RWPE2 (cell line): ENCODE measurements at places on chromosomes 1 and 21.
A peak's percentile ranks its signal among the peaks of the same experiment; 100 is the strongest.

DNA sequence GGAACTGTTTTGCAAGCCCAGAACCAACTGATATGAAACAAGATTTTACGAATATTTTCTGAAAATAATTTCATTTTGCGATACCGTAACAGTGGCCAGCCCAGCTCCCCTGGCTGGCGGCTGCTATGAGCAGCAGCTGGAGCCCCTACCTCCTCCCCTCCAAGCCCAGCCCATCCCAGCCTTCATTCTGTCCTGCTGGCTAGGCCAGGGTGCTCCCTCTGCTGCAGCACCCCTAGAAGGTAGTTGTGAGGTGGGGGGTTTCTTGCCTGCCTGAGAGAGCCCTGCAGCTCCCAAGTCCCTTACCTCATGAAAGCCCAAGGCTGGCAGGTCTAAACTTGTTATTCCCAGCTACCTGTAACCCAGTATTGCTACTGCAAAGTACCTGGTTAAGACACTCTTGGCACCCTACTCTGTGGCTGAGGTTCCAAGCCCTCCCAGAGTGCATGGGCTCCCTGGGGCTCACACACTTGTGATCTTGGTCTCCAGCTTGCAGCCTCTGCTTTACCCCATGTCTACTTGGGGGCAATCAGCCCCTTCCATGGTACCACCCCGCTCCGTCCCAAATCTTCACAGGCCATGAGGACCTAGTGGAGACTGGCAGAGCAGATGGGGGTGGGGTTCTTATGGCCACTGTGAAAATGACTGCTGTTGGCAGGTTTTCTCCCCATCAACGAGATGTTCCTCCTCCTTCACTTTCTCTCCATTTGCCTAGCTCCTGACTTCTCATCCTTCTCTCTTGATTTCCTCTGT, 239.8 kb downstream of the TRABD2B start:
- peak; percentile 31 for DNase-seq

DNA sequence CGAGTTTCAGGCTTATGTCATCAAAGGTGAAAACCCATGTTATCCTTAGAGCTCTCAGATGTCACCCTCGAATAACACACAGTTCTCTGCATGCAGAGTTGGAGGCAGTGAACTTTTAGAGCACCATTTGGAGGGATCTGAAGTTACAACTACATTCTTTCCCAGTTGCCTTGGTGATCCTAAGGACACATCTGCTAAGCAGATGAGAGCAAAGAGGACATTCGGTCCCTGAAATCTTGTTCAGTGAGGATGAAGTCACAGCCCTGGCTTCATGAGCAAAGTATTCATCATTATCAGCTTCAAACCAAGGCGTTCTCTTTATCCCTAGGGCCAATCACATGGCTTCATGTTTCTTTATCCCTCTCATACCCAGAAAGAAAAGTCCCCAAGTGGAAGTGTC, 23.1 kb upstream of the MCOLN2 start:
- DNase-seq = no peak

GRCh38 chr1:84267476-84267875, 34.0 kb upstream of the SAMD13 start:
- DNase-seq = no peak

- DNase-seq = no peak
Measured at GRCh38 chr1:33270808-33271465, 14.6 kb downstream of the ZNF362 start.

- no peak for DNase-seq
Measured at GRCh38 chr21:38476385-38476784, 21.9 kb downstream of the ERG start.

DNA sequence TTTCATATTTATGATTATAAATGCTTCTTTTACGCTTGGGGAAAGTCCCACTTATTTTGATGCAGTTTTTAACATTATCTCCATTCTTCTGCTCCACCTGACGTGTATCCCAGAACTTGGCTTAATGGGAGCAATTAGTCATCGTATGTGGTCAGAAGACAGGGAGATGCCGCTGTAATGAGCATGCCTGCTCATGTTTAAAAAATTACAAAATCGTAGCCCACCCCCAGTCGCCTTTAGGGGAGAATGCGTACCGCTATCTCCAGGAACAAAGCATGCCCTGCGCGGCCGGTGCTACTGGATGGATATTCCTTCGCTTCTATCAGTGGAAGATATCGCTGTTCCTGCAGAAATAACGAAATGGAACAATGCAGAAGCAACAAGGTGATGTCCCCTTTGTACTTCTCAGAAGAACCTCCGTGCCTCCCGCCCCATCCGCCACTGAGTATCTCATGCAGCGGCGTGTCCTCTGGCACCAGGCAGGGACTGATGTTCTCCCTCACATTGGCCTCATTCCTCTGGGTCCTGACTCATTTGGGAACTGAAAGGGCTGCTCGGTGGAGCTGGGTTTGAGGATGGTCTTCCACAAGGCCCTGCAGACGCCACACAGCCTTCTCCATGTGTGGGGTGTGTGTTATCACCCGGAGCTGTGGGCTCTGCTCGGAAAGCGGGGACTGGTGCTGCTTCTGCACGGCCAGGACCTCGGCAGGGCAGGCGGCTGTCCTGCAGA, 116.3 kb upstream of the COL6A1 start:
- no peak for DNase-seq

DNA sequence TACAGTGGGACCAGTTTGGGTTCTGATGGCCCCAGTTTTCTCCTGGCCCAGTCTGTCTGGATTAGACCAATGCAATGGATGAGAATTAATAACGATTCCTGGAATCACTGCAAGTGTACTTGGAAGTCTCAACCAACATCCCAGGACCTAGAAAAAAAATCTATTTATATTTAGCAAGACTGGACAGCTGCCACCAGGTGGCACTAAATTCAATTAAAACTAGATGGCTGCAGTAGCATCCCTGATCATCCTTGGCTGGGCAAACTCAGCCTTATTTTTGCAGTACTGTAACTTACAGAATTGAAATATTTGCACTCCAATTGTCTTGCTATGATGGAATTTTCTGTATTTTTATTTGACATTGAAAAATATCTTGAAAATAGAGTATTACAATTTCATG, 165.7 kb downstream of the NCAM2 start:
- no peak for DNase-seq

DNA sequence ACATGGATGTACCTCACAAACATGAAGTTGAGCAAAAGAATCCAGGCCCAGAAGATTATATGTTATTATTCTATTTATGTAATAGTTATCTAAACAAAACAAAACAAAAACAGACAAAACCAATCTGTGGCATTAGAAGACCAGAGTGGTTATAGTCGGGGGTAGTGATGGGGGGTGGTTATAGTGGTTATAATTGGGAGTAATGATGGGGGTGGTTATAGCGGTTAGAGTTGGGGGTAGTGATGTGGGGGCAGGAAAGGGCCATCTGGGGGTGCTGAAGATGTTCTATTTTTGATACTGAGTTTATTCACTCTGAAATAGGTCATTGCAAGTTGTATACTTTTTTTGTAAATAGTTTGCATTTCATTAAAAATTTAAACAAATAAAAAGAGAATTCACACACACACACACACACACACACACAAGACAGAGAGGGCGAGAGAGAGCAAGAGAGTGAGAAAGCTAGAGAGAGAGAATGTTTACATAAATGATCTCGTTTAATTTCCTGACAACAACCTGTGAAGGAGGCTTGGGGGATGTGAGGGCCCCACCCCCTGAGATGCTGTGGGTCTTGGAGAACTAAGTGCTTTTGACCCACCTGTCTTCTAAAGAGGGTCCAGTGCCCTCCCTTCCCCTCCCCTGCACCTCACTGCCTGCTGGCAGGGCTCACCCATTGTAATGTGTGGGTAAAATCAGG, 37.4 kb downstream of the RHOU start:
- DNase-seq = no peak

GRCh38 chr1:218205721-218206120, 79.4 kb upstream of the RRP15 start:
- DNase-seq = no peak

DNA sequence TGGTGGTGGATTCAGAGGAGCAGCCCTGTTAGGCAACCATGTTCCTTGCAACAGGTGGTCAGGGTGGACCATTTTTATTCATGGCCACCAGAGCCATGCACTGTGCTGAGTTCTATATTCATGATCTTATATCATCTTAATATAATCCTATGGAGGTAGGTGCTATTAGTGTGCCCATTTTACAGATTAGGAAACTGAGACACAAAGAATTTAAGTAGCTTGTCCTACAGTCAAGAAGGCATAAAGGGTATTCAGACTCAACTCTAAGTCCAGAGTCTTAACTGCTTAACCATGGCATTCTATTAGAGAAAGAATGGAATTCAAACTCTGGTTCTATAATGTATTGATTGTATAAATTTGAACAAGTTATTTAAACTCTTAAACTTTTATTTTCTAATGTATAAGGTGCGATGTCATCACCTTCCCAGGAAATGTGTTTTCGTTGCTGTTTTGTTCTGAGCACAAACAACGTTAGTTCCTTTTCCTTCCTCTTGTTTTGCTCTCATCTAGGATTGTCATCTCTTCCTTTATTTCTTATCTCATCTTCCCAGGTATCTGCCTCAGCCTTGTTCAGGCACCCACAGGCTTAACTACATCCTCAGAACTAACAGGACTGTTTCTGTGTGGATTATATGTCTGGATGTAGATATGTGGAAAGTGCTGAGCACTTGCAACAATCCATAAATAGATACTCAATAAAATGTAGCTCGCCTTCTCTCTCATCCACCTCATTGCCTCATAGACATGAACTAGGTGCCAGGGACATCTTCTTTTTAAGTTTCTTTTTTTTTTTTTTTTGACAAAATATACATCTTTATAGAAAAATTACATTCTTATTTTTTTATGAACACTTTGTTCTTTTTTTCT, 207.1 kb downstream of the NFIA start:
- no peak for DNase-seq

DNA sequence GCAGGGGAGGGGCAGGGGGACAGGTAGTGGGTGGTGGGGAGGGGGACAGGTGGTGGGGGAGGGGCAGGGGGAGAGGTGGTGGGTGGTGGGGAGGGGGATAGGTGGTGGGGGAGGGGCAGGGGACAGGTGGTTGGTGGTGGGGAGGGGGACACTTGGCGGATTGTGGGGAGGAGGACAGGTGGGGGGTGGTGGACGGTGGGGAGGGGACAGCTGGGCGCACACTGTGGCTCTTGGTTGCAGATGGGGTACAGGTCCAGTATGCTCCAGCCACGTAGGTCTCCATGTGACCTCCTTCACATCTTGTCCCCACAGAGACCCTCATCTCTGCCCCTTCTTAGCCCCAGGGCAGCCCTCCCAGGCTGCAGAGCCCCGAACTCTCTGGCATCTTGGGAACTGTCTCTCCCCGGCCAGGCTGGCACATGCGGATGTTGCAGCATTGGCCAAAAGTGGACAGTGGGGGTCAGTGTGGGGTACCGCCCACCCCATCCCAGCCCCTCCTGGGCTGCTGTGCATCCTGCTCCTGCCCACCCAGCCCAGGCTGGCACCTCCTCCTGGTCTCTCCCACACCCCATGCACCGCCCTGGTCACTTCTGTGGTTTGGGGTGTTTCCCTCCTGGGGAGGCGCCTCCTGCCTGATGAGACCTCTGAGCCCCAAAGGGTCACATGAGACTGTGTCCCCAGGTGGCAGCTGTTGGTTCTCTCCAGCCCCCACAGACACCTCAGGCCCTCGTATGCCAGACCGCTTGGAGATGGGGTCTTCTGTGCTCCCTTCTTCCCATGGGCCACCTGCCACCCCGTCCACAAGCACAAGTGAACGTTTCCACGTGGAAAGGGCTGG, 7.6 kb upstream of the SLC19A1 start:
- DNase-seq = no peak
